Activated naive CD8-positive, alpha-beta T cell treated with anti-CD3 and anti-CD28 coated beads, Interleukin-2, amount 10 ng/mL, durations not matched to agents 7 days and 5 days (primary cell): ENCODE measurements at places on chromosomes 6 and 20. TPM values are rescaled to one million over a fixed set of nuclear protein-coding genes. Genes with fewer than 3 reads are reported as not detected.

Gene ROS1
- total RNA-seq = not detected

Gene RGS17
- total RNA-seq = not detected

Gene EFCAB8
- total RNA-seq = 0.77 TPM

Gene TGM2
- 0.43 TPM for total RNA-seq

Gene SCUBE3
- 0.22 TPM for total RNA-seq

Gene OCSTAMP
- total RNA-seq = not detected

DNA sequence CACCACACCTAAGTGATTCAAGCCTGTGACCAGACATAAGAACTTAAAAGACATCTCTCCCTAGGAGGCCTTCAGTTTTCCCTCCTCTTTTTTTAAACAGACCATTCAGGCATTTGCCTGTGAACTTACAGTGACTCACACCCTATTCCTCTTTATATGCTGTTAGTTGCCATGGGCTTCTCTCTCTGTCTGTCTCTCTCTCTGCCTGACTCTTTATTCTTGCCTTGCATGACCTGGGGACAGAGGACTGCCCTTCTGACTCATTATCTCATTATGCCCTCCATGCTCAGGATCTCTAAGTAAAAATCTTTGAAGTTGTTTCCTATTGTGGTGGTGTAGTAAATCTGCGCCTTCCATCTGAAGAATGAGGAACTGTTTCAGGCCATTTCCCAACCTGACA lies 442.2 kb upstream of the MAN1A1 start:
- no peak for DNase-seq

GRCh38 chr6:125974214-125974866 lies 12.0 kb upstream of the TRMT11 start:
- DNase-seq = no peak

DNA sequence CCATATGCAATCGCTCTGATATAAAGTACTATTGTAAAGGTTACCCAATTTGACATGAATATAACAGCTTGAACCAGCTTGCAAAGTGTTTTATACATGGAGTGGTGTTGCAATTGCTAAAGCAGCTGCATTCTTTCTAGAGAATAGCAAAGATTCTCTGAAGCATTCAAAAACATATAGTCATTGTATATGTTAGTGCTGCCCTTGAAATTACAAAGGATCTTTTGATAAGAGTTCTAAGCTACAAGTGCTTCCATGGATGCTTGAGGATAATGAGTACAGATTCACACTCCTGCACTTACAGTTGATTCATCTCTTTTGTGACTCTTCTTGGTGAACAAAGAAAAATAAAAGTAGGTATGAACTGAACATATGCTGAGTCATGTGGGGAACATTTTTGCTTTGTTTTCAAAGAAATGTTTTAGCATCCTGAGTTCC lies 175.7 kb downstream of the ALDH8A1 start:
- DNase-seq = no peak

GRCh38 chr6:127547904-127548649 lies 28.9 kb upstream of the C6orf58 start:
- DNase-seq = no peak

GRCh38 chr6:13405961-13406477 lies 77.7 kb upstream of the TBC1D7 start:
- no peak for DNase-seq

DNA sequence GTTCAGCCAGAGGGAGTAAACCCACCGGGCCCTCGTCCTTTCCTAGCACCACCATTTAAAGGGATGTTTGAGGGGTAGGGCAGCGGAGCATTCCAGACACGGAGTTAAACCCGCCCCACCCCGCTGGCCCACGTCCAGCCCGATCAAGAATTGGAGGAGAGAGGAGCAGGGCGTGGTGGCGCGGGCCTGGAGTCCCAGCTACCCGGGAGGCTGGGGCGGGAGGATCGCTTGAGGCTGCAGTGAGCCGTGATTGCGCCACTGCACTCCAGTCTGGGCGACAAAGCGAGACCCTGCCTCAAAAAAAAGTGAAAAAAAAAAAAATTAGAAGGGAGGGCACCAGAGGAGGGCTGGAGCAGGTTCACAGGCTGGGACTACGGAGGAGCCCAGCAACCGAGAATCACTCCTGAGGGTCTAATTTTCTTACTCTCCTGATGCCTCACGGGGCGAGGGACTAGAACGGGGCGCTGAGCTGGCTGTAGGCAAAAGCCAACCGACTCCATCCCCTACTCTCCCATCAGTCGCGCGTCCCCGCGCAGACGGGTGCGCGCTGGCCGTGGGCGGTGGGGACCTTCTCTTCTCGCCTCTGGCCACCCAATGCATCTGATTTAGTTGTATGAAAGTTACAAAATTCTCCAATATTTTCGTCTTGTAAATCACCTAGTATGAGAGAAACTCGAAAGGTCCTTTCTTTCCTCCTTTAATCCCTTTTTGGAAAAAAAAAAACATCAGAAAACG lies 6.1 kb upstream of the HSPA1B start:
- DNase-seq = peak; percentile 67

- no peak for DNase-seq
Measured at GRCh38 chr6:35585658-35586057, 73.0 kb upstream of the TULP1 start.

DNA sequence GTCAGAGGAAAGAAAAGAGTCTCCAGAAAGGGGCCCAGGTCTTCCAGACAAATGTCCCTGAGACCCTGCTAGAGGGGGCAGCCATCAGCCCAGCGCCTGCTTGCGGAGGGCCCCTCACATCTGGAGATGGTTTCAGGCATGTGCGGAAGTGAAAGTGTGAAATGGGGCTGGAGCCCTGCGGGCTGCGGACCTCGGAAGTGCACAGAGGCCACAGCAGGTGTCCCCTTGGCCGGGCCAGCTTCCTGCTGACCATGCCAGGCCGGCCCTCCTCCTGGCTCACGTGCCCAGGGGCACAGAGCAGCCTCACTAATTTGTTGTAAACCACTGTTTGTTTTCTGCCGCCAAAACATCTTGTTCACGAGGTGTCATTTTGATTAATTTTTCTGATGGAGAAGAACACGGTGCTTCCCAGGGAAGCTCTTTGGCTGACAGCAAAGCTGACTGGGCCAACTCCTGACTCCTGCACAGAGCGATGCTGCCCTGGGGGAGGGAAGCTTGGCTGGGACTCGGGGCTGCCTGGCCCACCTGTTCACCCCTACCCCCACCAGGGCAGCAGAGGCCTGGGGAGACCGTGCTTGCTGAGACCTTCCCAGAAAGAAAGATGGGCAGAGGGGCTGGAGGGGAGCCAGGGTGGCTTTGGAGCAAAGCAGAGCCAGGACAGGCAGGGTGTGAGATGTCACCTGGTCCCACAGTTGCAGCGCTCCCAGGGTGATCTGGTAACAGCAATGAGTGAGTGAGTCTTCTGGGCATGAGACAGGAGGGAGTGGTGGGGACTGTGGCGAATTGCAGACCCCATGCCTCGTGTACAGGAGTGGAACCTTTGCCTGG lies 54.2 kb downstream of the BCAS4 start:
- no peak for DNase-seq
